ENCODE measurements at places on chromosomes 3 and 15.
A peak's percentile ranks its signal among the peaks of the same experiment; 100 is the strongest.

- peak; percentile 49 for DNase-seq
Measured at GRCh38 chr15:68407886-68408881, 23.8 kb downstream of the ITGA11 start.

DNA sequence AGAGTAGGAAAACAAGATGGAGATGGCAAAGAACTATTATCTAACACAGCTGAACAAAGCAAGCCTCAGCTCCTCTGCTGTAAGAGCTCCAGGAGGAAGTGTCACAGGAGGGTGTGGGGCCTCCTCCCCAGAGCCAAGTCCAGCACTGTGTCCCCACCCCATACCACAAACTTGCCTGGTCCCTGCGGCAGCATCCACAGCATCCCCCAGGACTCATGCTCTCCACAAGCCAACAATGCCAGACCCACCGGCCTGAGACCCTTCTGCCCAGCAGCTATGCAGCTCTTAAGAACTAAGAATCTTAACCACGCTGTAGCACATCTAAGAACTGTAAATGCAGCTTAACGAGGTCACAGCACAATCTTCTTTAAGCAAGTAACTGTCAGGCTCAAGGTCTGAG is 9.1 kb downstream of the RBM15B start:
- DNase-seq = no peak

DNA sequence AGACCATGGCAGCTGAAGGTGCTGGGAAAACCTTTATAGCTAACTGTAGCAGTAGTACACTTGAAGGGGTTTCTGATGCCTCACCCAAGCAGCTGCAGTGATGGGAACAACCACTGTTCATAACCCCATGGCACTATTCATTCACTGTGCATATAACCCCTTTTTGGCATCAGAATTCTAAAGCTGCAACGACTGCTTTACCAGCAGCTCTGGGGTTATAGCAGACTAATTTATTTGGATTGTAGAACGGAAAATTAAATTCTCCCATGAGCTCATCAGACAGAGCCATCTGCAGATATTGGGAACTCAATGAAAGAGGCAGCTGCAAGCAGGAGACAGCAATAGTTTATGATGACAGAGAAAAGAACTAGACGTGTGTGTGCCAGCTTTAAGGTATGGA is 28.6 kb downstream of the TFDP2 start:
- no peak for DNase-seq

DNA sequence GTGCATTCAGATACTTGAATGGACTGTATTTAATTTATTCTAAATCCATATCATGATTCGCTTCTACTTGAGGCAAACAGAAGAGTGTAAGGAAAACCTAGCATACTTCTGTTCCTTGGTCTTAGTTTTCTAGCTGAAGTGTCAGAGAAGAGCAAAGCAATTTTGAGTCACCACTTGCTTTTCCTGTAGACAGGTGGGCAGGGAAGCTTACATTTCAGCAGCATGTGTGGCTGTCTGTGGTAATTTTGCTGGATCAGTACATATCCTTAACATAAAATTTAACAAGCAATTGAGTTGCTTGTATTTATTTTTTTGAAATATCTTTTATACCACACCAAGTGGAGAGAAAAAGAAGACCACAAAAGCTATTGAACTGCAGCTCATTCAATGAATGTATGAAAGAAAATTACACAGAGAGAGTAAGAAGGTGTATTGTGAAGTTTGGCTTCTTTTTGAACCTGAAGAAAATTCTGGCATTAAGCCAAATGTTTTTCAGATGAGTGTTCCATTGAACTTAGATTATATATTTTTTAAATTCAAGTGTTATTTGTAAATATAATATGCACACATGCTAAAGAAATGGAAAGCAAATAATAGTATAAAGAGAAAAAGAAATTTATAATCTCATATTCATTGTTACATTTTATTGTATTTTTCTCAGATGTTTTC is 747.6 kb downstream of the NAALADL2 start:
- no peak for DNase-seq

- peak; percentile 85 for DNase-seq
Measured at GRCh38 chr3:57169872-57170623, 4.9 kb upstream of the IL17RD start.

GRCh38 chr3:127458696-127459604 is 131.6 kb downstream of the TPRA1 start:
- no peak for DNase-seq
